ENCODE measurements at places on chromosomes 16 and 17.
A peak's percentile ranks its signal among the peaks of the same experiment; 100 is the strongest.

GRCh38 chr16:71423865-71424264 lies 18.0 kb downstream of the TLE7 start:
- DNase-seq, result no peak

- peak; percentile 65 for DNase-seq
Measured at GRCh38 chr17:63881935-63882601, at the start of gene GH2. TSS of gene GH2 (minus strand) at chr17:63881944. CDS start at chr17:63881801, 143 bp downstream.

DNA sequence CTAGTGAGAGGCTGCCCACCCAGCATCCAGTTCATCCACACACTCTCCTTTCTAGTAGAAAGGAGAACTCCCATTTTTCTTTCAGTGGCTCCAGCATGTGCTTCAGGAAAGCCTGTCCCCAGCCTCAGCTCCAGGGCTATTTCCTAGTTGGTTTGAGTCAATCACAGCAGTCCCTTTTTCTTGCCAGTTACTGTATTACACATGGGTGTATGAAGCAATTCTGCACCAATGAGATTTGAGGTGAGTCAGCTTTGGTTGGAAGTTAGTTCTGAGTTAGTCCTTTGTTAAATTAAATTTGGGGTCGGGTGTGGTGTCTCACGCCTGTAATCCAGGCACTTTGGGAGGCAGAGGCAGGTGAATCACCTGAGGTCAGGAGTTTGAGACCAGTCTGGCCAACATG lies 24.8 kb downstream of the RAD51D start:
- DNase-seq, result peak; percentile 87

DNA sequence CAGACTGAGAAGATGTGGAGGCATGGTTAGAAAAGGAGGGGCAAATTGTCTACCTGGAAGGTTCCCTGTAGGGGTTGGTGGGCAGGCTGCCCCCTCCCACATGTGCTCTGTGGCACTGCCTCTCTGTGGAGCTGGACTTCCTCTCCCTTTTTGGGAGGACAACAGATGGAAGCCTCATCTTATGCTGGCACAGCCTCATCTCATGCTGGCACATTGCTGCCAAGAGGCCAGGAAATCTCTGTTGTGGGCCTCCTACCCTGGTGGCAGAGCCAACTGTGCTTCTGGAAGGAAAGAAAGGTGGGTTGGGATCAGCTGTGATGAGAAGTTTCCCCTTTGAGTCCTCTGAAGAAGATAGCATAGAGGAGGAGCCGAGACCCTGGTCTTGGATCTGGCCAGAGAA lies 19.7 kb upstream of the BRD7 start:
- DNase-seq, result no peak

DNA sequence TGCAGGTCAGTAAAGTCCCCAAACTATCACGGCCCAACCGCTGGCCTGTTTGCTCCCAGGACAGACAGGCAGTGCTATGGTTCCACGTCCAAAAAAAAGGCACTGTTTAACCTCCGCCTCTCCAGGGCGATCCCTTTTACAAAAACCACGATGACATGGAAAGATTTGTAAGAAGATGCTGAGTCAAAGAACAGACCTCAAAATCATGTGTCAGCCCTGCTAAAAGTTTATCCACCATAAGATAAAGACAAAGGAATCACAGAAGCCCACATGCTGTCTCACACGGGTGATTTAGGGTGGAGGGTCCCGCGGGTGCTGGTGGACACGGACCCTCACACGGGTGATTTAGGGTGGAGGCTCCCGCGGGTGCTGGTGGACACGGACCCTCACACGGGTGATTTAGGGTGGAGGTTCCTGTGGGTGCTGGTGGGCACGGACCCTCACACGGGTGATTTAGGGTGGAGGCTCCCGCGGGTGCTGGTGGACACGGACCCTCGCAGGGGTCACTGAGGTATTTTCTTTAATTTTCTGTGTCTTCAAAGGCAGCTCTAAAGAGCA lies 117.2 kb upstream of the METRNL start:
- DNase-seq, result peak; percentile 30

GRCh38 chr16:77234611-77235010 lies 35.4 kb downstream of the SYCE1L start:
- DNase-seq, result peak; percentile 59

- DNase-seq, result no peak
Measured at GRCh38 chr17:76138896-76139752, 1.9 kb downstream of the FOXJ1 start.

- no peak for DNase-seq
Measured at GRCh38 chr17:19621697-19622096, 26.9 kb upstream of the ALDH3A2 start.

- no peak for DNase-seq
Measured at GRCh38 chr17:73750975-73751374, 106.7 kb upstream of the SDK2 start.

- no peak for DNase-seq
Measured at GRCh38 chr16:19497176-19497575, 24.7 kb downstream of the GDE1 start.

DNA sequence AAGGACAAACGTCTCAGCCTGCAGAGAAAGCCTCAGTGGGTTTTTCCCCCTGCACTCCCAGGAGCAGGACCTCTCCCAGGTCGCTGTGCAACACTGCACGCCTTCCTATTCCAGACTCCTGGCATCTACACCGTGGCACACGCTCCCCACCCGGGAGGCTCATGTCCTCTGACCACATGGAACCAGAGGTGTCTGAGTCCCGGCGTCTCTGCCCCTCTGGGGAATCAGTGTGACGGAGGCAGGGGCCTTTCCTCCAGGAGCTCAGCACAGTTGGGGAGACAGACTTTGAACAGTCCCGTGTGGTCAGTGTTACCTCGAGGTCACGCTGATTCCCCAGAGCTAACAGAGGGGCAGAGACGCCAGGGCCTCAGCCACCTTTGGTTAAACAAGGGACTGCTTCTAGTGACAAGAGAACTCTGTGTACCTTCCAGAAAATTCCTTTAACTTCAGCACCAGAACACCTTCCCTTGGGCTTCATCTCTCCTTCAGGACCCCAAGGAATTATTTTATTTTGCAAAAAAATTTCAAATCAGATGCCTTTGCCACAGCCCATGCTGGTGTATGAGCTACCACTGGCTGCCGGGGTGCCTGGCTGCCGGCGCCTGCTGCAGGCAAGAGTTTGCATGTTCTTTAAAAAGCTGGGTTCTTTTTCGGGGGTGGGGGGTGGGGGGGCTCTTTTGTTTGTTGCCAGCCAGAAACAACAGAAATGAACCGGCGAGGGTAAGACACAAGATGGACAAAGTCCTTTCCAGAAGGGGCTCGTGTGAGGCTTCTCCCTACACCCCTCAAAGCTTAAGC lies 6.6 kb downstream of the CANT1 start:
- no peak for DNase-seq

DNA sequence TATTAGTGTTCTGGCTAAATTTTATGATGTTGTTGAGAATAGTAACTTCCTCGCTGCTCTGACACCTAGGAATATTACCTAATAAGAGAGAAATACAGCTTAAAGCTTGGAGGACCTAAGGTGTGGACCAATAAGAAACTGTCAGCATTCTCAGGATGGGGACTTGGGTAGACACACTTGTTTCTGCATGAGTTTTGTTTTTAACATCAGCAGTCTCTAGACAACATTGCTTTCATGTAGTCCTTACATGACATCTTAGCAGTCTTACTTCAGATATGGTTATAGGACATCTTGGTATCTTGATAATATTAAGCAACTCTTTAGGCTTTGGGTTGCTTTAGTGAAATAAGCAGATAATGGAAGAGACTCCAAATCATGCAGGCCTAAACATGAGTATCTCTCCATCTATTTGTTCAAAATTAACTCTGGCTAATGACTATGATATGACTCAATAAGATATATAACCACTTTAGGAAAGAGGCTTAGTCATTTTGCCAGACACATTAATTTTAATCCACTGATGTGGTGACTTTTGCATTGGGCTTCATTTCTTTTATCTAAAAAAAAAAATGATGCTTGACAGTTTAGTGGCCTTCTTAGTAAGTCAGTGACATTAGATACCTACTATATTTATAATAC lies 84.5 kb downstream of the WNT3 start:
- DNase-seq, result peak; percentile 72

DNA sequence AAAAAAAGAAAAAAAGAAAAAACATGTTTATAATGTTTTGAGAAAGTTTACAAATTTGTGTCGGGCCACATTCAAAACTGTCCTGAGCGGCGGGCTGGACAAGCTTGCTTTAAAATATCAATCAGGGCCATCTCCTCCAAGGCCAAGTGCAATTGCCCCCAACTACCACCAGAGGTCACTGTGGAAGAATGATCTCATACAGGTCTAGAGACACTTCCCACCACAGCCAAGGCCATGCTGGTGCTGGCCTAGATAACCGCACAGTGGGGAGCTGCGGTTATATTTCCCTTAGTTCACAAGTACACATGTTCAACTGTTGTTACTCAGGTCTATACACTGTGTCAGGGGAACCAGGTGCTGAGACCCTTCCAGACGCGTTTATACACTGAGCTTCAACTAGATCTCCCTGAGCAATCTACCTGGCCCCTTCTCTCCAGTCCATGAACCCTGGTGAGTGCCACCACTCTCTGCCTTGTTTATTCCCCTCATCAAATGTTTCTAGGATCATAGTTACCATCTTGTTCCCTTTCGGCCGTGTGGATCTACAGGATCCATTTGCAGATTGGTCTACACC lies 83.8 kb upstream of the CCL2 start:
- DNase-seq, result peak; percentile 64

GRCh38 chr16:46822270-46822669 lies 8.7 kb downstream of the C16orf87 start:
- peak; percentile 76 for DNase-seq
